ENCODE measurements at places on chromosomes 11 and 22.

GRCh38 chr11:120167659-120168058 lies 29.7 kb upstream of the TRIM29 start:
- no peak for DNase-seq

DNA sequence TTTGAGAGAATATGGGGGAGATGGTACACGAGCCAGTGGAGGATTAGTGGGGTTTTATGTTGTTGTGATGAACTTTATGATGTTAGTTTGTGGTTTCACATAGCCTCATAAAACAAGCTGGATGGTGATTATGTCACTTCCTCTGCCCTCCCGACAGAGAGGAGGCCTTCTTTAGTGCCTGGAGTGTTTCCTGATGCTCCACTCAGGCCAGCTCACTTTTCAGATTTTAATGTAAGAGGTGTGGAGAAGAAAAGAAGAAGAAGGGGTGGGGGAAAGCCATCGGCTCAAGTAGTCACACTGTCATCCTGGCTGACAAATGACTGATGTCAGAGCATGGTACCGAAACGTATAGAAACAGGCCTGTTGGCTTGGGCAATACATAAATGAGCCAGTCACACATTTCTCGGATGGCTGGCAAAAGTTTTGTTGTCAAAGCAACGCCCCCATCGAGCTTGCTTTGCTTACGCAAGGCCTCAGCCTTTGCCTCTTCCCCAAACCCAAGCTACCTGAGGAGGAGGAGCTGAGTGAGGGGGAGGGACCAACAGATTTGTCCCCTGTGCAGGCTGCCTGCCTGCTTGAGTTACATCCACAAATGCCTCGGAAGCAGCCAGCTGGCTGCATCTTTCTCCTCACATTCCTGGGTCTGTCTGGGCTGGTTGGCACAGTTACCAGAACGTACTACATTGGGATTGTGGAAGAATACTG lies at the start of gene HEPHL1:
TSS of gene HEPHL1 (plus strand) at position 578 of the 705 bp plus-strand sequence. CDS start at position 593, 15 bp downstream.
- peak; percentile 30 for DNase-seq

GRCh38 chr11:110463153-110463552 lies 33.4 kb downstream of the FDX1 start:
- peak; percentile 52 for DNase-seq

DNA sequence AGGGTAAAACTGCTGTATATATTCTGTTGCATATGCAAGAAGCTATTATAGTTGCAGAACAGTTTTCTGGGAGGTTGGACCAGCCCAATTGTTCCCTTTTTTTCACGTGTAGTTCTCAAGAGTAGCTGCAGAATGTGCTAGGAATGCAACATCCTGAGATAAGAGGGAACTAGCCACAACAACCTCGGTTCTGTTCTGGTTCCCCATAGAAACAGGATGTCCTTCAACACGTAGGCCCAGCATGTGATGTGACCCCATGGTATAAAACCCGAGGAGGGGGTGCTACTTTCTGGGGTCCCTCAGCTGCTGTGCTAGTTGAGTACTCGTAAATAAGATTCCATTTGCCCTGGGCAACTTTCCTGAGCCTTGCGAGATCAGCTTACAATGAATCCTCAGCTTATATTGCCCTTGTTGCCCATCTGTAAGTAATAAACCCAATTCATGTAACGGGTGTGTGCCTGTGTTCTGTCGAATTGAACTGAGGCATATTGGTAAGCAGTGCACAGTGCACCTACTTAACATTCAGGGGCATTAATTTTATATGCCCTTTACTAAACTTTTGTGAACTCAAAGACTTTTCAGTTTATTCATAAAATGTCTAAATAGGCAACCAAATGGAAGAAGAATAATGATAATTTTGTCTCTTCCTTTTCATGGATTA lies 23.0 kb upstream of the TRAF6 start:
- DNase-seq: no peak

DNA sequence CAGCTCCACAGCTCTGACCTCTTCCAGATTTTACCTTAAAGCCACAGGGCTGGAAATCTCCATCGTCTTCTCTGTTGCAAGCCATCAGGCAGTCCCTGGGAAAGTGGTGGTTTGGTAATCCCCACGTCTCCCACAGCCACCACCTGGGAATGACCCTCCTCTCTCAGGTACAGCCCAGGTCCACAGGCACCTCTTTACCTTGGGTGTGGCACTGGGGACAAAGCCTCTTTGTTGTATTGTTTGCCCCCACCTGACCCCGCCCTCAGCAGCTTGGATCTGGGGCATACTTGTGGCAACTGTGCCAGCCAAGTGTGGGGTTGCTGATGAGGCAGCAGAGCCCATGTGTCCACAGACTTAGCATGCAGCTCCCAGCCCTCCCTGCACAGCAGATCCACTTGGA lies 77.6 kb downstream of the LRRC32 start:
- DNase-seq: no peak

DNA sequence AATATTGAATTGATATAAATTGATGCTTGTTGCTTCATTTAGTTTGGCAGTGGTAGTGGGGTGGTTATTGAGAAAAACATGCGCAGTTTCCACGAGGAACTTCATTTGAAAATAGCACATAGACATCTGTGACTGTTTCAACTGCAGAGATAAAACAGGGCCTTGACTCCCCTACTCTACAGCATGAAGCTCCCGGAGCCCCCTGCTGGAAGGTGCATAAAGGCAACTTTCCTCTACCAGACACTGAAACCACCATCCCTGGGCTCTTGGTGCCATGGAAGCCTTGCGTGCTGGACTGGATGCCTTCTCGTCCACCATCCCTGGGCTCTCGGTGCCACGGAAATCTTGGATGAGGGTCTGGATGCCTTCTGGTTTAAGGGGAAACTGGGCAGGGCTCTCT lies 195.9 kb downstream of the CSNK2A3 start:
- DNase-seq: peak; percentile 73

DNA sequence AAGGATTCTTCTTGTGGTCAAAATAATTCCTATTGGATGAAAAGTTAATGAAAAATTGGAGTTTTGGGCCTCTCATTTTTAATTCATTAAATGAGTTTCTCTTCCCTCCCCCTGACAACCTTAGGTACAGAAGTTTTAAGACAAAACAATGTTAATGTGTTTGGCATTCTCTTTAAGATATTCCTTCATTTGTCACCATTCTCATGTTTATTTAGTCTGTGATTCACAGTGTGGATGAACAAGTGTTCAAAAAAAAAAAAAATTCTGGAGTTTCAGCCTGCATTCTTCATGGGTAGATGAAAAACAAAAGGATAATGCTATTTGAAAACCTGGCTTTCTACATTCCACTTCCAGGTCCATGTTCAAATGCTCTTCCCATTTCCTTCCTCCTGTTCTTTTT lies 172.6 kb upstream of the LUZP2 start:
- no peak for DNase-seq

- no peak for DNase-seq
Observed at GRCh38 chr11:17514476-17514875, 29.7 kb downstream of the USH1C start.

DNA sequence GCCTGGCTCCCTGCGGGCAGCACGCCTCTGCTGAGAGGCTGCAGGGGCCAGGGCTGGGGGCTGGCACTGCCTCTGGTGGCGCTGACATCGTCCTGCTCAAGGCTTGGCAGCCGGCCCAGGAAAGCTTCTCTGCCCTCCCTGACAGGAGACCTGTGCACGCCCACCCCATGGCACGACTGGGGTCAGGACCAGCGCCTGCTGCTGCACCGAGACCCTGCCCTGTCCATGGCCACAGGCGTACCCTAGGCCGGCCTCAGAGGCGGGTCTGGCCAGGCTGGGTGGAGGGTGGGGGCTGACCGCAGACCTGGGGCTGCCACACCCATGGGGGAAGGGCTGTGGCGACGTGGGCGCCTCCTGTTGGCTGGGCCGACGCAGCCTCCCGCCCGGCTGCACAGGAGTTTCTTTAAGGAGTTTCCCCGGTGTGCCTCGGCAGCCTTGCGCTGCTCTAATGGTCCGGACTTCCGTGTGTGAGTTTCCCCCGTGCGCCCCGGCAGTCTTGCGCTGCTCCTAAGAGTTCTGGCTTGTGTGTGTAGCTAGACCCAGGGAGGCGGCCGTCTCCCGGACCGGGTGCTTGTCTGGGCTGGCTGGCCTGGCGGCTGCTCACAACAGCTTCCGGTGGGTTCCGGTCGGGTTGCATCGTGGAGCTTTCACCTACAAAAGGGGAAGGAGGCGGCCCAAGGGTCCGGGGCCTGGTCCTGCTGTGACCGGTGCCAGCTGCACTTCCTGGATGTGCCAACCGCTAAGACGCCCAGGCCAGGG lies 4.6 kb downstream of the TRABD start:
- DNase-seq: peak; percentile 93

DNA sequence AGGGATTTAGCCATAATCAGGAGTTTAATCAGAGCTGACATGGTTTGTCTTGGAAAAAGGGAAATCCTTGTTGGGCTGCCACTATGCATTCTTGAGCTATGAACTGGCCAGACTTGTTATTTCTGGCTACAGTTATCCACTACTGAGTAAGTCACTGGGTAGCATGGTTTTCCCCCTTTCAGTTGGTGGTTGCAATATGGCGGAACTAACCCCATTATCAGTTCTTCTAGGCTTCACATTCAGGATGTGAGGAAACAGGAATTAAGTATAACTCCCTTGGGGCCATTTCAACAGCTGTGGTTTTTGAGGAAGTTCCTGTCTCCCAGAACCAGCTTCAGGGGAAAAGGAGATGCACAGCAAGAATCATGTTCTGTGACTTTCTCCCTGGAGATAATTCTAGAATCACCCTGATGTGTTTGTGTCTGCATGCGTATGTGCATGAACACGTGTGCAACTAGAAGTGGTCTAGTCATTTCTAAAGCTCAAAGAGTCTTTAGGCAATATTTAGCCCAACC lies 103.0 kb upstream of the CD44 start:
- DNase-seq: no peak

DNA sequence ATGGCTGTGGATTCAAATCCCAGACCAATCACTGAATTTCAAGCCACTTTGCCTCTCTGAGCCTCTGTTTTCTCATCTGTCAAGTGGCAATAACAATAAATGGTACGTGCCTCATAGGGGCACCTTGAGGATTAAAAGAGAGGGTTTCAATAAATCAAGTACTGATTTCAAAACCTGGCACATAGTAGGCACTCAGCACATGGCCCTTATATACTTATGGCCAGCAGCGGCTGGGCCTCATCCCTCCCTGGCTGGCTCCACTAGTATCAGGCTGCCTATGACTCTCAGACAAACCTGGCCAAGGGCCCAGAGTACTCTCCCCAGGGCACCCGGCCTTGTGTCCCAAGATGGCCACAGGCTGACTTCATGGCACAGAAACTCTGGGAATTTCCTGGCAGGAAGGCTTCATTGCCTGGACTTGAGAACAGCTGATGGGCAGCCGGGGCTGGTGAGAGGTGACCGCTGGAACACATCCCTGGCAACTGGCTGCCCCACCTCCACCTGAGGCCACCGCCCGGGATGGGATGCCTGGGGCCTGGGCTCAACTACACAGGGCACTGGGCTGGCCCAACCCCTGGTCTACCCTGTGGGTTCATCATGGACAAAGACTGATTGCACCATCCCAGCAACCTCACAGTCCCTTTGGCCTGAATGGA lies 3.4 kb downstream of the FADS3 start:
- peak; percentile 92 for DNase-seq

DNA sequence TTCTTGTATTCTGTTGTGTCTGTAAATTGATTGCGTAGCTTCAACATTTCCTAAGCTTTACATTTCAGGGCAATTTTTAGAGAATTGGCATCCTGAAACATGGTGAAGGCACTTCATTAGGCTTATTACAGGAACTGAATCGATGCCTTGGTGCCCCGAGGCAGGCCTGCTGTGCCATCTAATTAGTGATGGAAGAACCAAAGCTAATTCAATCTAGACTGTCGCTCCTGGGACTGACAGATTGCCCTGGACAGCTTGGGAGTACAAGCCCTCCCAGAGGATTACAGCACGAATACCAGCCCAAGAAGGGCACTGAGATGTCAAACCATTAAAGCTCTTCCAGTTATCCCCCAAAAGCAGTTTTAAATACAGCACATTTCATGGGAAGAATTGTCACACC lies 243.2 kb upstream of the ZC3H12C start:
- DNase-seq: no peak

DNA sequence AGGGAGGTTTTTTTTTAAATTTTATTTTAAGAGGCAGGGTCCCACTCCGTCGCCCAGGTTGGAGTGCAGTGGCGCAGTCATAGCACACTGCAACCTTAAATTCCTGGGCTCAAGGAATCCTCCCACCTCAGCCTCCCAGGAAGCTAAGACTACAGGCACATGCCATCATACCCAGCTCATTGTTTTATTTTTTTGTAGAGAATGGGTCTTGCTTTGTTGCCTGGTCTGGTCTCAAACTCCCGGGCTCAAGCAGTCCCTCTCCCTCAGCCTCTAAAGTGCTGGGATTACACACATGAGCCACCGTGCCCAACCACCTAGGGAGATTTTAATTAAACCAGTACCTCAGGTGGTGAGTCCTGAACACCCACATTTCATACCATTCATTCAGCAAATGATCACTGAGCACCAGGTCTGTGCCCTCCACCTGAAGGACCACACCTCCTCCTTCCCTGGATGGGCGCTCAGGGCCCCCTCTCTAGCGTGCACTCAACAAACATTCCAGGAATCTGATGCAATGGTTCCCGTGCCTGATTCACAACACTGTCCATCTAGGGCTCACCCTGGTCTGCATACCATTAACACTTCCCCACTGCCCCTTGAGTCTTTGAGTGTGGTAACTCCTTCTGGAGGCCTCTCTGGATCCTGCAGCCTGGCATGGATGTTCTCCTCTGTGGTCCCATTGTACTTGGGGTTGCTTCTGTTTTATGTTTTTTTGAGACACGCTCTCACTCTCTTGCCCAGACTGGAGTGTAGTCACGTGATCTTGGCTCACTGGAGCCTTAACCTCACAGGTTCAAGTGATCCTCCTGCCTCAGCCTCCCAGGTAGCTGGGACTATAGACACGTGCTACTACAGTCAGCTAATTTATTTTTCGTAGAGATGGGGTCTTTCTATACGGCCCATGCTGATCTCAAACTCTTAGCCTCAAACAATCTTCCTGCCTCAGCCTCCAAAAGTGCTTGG lies 9.6 kb upstream of the MYH9 start:
- no peak for DNase-seq

DNA sequence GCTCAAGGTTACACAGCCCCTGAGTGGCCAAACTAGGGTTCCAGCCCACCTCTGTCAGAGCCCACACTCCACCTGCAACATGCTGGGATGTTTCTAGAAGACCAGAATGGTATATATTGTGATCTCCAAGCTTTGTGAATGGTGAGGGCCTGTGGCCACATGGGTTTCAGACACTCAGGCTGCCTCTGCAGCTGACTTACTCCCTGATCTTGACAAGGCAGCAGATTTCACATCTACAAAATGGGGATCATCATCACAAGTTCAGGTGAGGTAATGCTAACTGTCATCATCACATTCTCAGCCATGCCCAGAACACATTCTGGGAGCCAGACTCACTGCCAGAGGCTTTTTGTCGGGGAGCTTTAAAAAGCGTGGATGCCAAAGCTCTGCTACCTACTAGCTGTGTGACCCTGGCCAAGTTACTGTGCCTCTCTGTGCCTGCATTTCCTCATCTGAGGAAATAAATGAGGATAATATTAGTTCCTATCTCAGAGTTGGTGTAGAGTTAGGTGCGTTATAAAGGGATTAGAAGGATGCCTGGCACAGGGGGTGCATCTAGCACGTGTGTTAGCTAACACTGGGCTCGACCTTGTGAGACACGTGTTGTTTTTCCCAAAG lies 24.9 kb upstream of the WNT11 start:
- no peak for DNase-seq

- no peak for DNase-seq
Observed at GRCh38 chr11:57547854-57548377, 10.5 kb downstream of the SMTNL1 start.

GRCh38 chr11:62146476-62147200 lies 22.8 kb downstream of the INCENP start:
- no peak for DNase-seq
